RWPE2 (cell line): ENCODE measurements at places on chromosomes 6 and 20.

DNA sequence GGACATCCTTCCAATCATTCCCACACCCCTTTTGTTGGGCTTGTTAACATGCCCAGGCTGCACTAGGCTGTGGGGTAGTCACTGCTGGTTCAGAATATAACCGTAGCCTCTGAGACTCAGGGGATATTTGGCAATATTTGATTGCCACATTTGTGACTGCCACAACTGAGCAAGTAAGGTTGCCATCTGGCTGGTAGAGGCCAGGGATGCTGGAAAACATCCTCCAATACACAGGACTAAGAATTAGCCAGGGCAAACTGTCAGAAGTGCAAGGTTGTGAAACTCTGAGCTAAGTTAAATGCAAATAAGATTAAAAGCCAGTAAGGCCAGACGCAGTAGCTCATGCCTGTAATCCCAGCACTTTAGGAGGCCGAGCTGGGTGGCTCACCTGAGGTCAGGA is 112.0 kb downstream of the ZMYND8 start:
- DNase-seq, result no peak

DNA sequence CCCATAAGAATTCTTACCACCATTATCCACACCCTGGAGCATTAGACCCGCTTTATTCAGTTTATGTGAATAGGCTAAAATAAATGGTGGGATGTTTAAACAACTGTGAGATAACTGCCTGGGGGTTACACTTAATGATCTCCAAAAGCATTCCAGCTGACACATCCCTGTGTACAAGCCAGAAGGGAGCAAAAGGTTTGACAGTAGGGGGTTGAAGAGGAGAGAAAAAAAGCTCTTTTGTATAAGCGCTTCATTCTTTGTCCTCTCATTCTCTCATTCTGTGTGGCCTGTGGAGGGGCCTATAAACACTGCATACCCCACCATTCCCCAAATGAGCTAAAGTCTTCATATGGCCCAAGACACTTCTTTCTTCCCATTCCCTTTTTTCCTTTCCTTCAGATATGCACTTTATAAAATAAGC is 30.8 kb upstream of the COL21A1 start:
- DNase-seq, result no peak

DNA sequence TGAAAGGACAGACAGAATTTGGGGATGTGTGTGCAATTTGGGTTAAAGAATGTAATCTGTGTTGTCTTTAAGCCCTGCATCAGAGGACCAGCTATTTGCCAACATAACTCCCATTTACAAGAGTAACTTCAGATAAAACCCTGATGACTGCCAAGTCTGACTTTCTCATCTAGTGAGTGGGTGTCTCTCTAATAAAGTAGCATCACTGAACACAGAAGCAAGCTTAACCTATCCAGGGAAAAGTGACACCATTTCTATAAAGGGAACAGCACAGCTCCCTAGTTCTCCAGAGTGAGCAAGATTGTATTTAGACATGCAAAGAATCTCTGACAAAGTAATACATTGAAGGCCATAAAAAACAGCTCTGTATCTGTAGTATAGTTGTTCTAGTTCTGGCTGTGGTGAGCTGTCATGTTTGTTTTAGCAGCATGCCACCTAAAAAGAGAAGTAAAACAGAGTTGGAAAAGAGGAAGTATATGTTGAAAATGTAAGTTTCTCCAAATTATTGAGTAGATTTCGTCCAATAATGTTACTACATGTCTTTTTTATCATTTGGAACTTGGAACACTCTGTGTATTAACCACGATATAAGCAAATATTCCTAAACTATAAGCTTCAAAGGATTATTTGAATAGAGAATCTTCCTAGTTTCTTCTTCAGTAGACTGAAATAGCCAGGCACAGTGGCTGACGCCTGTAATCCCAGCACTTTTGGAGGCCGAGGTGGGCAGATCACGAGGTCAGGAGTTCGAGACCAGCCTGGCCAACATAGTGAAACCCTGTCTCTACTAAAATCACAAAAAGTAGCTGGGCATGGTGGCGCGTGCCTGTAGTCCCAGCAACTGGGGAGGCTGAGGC is 8.8 kb upstream of the PIM1 start:
- no peak for DNase-seq

DNA sequence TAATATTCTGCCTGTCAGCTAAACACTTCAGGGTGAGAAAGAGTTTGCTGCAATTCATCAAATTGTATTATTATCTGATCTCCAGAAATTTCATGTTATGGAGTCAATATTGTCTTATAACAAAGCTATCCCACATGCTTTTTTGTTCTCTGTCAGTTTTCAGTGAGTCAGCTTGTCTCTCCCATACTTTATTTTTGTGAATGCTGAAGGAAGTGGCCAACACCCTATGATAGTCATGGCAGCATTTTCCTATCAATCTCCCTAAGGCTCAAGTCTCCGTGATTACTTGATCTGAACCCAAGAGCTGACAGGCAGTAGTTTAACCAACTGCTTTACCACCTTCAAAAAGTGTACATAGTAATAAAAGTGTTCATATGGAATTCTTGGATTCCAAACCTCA is 42.2 kb downstream of the RFPL4B start:
- no peak for DNase-seq

DNA sequence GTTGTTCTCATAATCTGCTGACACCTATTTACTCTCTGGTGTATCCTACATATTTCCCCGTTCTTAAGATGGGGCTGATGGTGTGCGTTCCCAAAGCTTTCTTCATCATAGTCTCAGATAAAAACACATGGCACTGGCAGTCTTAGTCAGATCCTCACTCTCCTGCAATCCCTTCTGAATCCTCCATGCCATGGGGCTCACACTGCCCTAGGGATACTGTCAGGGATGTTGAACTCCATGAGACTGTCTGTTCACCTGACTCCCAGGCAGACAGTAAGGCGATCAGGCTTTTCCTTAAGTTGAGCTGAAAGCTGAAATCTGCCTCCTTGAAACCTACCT is 76.0 kb downstream of the SLX4IP start:
- DNase-seq, result no peak

GRCh38 chr6:155538708-155539390 is 83.2 kb upstream of the NOX3 start:
- no peak for DNase-seq

GRCh38 chr6:165794179-165794601 is 131.1 kb upstream of the PDE10A start:
- no peak for DNase-seq

DNA sequence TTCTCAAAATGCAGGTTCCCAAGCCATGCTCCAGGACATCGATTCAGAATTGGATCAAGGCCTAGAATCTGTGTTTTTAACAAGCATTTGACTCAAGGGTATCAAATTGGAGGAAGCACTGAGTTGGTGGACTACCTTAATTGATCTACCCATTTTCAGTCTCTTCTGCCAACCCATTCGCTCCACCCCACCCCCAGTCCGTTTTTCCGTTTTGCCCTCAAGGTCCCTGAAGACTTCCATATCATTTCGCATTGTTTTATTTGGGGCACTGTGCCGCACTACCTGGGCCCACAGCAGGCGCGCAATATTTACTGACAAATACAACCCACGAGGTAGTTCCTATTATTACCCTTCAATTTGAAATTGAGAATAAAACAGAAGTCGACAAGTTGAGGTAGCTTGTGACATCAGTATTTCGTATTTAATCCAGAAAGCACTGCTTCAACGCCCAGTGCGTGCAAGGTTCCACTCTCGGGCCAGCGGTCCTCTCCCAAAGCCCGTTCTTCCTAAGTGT is 557 bp upstream of the DHX35 start:
- DNase-seq, result no peak

DNA sequence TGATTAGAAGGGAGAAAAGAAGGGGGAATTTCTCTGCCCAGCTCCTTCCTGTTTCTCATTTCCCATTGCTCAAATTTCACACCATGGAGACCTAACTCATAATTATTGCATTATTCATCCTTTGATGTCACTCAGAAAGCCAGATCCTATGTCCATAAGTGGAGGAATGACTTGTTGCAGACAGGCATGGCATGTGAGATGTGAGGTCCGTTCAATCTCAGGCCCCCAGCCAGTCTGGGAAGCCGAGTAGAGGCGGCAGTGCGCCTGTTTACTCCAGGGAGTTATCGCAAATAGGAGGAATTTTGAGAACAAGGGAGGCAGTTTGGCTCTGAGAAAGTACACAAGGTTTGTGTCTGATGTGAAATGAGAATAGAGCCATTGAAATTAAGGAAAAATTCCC is 26.9 kb upstream of the MOCS1 start:
- DNase-seq, result no peak

GRCh38 chr6:94801344-94801743 is 776.0 kb upstream of the MANEA start:
- no peak for DNase-seq

- DNase-seq, result no peak
Measured at GRCh38 chr6:158536084-158536890, 23.6 kb upstream of the TMEM181 start.

DNA sequence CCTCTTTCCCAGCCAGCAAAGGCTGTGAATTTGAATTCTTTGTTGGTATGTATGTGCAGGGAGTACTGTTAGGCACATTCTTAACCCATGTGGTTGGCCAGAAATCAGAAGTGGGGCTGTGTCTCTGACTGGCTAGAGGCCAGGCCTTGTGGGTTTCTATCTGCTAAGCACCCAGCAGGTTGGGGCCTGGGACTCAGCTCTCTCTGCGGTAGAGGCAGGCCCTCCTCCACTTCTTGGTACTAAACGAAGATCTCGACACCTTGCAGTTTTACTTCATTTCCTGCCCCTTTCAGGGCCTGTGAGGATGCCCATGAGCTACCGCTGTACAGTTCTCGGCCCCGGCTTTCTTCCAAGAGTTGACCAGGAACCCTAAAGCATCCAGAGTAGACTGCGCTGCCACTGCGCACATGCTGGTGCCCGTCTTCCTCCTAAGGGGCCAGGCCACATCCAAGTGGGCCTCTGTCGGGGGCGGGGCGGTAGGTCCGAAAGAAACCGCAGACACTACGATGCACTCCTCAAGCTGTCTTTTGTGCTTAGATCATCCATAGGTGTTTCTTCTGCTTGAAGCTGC is 51.1 kb downstream of the TCP11 start:
- DNase-seq, result no peak

- no peak for DNase-seq
Measured at GRCh38 chr20:22515264-22515663, 69.1 kb downstream of the FOXA2 start.

DNA sequence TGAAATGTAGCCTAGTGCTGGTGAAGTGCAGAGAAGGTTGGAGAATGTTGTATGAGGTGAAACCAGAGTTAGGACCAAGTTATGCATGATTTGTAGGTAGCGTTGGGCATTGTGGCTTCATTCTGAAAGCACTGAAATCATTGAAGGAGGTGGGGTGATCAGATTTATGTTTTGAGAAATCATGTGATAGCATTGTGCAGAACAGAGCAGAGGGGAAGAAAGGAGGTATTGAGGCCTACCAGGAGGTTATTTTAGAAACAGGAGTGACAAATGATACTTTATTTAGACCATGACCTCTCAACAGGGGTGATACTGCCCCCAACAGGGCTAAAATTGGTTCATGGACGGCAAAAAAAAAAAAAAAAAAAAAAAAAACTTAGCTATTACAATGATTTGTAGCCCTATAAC is 15.6 kb upstream of the HMGN3 start:
- DNase-seq, result no peak

GRCh38 chr6:38750968-38751615 is 36.0 kb downstream of the DNAH8 start:
- no peak for DNase-seq

DNA sequence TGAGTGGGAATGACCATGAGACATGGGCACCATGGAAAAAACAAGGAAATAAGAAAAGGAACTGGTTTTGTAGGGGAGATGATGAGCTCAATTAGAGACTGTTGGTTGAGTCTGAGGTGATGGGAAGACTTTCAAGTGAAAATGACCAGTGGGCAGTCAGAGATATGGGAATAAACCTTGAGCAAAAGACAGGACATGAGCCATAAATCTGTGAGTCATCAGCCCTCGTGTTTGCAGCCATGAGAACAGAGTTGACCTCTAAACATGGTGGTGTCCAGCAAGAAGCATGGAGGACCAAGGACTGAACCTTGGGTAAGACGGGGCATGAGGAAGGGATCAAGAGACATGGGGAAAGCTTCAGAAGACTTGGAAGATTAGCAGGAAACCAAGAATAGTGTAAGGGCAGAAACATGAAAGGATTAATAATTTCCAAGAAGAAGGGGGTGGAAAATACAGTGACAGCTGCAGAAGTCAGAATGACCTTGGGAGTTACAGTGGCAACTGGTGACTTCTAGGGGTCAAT is 280.6 kb upstream of the PRDM1 start:
- no peak for DNase-seq

- peak; percentile 92 for DNase-seq
Measured at GRCh38 chr20:33653900-33654596, 8.1 kb upstream of the C20orf144 start.

- DNase-seq, result no peak
Measured at GRCh38 chr20:60851826-60852704, 400.0 kb upstream of the CDH4 start.

DNA sequence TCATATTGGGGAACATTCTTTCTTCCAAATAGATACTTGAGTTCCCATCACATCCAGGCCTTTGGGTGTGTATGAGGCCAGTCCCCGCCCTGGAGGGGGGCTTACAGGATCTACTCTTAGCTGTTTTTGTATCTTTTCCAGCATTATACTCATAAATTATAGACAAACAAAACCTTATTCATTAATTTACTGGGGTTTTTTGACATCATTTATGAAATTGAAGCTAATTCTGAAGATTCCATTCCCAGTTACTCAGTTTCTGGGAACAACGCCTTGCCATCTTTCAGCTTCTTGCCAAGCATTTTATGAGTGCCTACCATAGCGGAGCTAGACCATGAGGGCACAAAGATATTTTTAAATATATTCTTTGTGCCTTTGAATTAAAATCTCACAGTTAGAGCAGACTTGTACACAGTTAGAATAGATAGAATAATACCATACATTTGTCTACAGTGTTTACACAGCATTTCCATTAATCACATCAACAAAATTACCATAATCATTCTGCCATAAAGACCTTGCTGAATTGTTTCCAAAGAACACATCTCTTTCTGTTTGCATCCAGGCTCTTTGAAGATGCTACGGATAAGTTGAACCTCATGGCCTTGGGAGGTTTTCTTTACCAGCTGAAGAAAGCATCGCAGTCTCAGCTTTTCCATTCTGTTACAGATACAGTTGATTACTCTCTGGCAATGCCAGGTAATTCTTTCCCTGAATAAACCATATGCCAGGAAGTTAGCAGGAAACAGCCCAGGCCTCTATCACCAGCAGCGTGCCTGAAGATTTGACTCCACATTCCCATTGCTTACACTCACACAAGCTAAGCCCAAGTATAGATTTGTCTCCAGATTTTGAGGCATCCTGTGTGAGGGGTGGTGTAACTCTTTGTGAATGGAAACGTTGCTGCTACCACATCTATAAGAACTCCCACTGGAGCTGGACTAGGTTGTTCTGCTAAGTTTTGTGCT is 75.4 kb upstream of the PBOV1 start:
- no peak for DNase-seq

GRCh38 chr6:71523548-71523947 is 234.9 kb downstream of the OGFRL1 start:
- no peak for DNase-seq

- no peak for DNase-seq
Measured at GRCh38 chr20:46279103-46279502, 29.2 kb downstream of the CDH22 start.

- no peak for DNase-seq
Measured at GRCh38 chr6:151341476-151342195, 49.7 kb downstream of the ZBTB2 start.

GRCh38 chr6:139482287-139482686 is 107.8 kb upstream of the CITED2 start:
- DNase-seq, result no peak

- no peak for DNase-seq
Measured at GRCh38 chr6:131592935-131593334, 19.9 kb downstream of the ARG1 start.

GRCh38 chr20:50221501-50222308 is 31.1 kb downstream of the CEBPB start:
- peak; percentile 91 for DNase-seq
